ENCODE measurements at places on chromosomes 7 and 10.

DNA sequence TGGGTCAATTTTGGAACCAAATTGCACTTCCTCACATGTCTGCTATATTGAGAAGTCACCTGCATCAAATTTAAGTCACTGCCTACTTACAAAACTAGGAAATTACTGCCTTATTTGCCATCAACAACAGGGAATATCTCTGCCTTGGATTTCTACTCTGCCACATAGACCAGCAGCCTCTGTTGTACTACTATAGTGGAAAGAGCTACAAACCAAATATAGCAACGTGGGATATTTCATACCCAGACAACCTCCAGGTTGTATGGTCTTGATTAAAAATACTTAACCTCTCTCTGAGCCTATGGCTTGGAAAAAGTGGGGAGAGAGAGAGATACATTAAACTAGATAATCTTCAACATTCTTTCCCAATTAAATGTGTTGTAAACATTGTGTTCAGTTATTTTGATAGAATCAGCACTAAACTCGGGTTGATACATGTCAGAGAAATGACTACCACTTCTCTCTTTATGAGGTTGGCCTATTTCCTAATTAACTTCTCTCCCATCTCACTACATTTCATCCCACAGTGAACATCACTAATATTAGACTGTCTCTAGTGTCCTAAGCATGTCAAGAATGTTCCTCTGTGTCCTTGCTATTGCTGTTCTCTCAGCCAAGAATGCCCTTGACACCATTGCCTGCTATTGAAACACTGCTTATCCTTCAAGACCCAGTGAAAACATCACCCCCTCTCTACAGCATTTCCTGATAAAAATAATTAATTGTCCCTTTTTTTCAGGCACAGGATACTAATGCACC lies 421.2 kb downstream of the IPMK start:
- no peak for DNase-seq

GRCh38 chr7:29825775-29826529 lies 19.6 kb downstream of the WIPF3 start:
- DNase-seq: no peak

DNA sequence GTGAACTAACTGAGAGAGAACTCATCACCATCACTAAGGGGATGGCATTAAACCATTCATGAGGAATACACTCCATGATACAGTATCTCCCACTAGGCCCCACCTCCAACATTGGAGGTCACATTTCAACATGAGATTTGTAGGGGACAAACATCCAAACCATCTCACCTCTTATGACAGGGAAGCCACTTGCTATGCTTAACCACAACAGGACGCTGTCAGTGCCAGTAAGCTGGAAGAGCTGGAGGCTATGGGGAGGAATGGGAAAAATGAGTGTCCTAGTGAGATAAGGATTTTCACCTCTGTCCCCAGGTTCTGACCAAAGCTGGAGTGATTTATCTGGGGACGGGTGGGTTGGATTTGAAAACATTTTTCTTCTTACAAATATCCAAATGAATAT lies 17.6 kb downstream of the PLCE1 start:
- no peak for DNase-seq

DNA sequence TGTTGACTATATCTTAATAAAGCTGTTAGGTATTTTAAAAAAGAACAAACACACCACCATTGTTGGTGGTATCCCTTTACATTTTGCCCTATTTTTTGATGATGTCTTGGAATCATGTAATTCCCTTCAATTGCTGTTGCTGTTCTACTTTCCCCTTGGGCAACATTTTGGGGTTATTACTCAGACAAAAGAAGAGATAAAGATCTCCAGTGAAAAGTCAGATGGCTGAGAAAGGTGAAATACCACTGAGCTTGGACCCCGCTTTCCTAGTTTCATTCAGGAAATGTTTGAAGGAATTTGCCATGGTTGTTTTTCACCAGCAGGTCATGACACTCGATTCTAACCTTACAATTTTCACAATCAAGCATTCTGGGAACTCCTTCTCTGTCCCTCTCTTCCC lies 84.6 kb downstream of the MACC1 start:
- DNase-seq: no peak

- DNase-seq: no peak
Observed at GRCh38 chr7:44760034-44760580, 11.5 kb downstream of the ZMIZ2 start.

DNA sequence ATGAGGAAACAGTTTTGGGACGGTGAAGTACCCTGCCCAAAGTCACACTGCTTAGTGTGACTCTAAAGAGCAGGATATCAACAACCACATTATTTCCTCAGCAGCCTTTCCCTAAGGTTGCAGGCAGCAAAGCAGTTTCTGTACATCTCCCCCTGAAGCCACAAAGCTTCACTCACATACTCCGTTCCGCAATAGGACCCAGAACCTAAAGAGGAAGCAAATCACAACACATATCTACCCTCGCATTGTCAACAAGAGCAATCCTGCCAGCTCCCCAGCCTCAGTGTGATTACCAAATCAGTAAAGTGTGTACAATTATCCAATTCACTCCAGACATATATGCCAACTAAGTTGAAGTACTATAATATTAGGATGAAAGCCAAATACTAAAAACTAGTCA lies 30.8 kb downstream of the VAX1 start:
- no peak for DNase-seq

- DNase-seq: peak; percentile 76
Observed at GRCh38 chr7:82443547-82444219, at the start of gene CACNA2D1. Gene CACNA2D1, minus strand, starts transcription at chr7:82443777.

GRCh38 chr7:65382452-65382851 lies 8.8 kb downstream of the ZNF92 start:
- DNase-seq: no peak

- no peak for DNase-seq
Observed at GRCh38 chr10:125264757-125265578, 104.6 kb upstream of the CTBP2 start.

- DNase-seq: no peak
Observed at GRCh38 chr7:38584443-38585210, 46.5 kb downstream of the AMPH start.

Data from anterior cingulate cortex (tissue), 58 donors.